Stimulated activated CD4-positive, alpha-beta T cell treated with anti-CD3 and anti-CD28 coated beads, Interleukin-4, amount 100 ng/mL, for 48 hours (primary cell): ENCODE measurements at places on chromosomes 5 and 9.
A peak's percentile ranks its signal among the peaks of the same experiment; 100 is the strongest.

- no peak for DNase-seq
Measured at GRCh38 chr9:124149992-124150391, 107.8 kb upstream of the NEK6 start.

- DNase-seq: no peak
Measured at GRCh38 chr5:67235399-67236110, 39.0 kb upstream of the CD180 start.

DNA sequence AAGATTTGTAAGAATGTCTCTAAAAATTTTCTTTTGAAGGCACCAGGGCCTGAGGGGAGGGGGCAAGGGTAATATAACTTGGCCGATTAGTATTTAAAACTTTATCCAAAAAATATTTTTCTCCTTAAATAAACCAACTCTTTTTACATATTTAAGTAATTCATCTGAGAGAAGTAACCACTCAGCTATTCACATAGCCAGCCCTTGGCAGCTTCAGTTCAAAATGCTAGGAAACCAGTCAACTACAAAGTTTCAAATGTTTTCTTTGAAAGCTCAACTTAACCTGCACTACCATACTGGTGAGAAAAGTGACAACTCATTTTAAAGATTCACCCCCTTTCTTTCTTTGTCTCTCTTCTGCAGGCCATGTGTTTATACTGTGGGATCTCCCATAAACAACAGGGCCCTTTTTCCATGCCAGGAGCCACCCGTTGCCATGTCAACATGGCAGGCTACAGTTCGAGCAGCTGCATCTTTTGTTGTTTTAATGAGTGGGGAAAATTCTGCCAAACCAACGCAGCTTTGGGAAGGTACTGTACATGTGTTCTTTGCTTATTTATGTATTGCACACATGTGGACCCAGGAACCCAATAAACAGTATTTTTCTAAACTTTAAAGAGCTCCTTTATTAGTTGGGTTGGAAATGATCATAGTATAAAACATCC, 46.3 kb downstream of the AOPEP start:
- DNase-seq: no peak

GRCh38 chr5:170296036-170296934, 1.3 kb downstream of the LCP2 start:
- DNase-seq: no peak

GRCh38 chr9:77215874-77216273, 38.5 kb downstream of the VPS13A start:
- DNase-seq: no peak

- DNase-seq: no peak
Measured at GRCh38 chr5:176441921-176442323, 6.3 kb upstream of the FAF2 start.

- DNase-seq: no peak
Measured at GRCh38 chr9:130111786-130112537, 58.3 kb downstream of the GPR107 start.

DNA sequence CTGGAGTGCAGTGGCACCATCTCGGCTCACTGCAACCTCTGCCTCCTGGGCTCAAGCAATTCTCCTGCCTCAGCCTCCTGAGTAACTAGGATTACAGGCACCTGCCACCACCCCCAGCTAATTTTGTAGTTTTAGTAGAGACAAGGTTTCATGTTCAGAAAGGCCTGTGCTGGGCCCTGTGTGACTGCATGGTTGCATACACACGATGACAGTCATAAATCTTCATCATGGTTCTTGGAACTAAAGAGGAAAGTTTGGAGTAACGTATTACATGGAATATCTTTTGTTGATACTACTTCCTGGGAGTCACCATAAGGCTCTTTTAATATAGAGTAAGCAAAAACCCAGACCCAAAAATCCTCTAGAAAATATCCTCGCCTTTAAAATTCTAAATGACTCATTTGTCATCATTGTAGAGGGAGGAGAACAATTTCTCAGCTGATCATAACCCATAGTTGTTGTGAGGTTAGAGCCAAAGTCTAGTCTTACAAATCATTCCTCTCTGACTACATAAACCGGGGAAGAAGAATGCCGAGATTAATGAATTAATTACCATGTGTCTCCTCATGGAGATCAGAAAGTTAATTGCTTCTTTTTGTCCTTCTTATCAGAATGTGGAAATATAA, 47.0 kb downstream of the KLF9 start:
- DNase-seq: no peak

DNA sequence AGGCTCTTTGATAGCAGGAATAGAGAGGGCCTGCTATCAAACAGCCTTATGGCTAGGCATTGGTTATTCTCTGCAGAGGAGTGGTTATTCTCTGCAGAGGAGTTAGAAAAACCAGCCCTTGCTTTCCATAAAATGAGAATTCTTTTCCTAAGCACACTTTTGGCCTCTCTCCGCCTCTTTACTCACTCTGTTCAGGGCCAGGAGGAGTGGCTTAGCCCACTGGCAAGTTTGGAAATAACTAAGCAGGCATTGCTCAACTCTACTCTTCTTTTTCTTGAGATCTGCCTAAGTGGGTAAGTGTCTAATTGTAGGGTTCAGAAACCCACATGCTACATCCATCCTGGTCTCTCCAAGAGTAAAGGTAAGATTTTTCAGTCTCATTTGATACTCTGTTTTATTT, 341.7 kb downstream of the KIAA0825 start:
- no peak for DNase-seq

DNA sequence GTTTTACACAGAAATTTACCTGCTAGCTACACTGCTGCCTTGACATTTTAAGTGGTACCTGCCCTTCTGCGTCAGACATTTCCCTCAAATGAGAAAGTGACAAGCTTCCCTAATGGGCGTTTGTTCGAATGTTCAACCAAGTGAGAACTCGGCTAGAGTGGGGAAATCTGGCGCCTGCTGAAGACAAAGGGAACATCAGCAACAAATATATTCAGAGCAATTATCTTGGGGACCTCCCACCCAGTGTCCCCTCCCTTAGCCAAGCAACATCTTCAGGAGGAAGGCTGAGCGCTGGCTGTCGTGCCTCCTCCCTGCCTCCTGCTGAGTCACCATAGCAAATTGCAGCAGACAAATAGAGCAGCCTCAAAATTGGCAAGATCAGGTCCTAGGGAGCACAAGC, 57.1 kb downstream of the MFAP3 start:
- DNase-seq: no peak

- DNase-seq: no peak
Measured at GRCh38 chr9:81759680-81760215, 70.4 kb upstream of the TLE1 start.

GRCh38 chr9:2675834-2676233, 41.5 kb upstream of the KCNV2 start:
- no peak for DNase-seq

DNA sequence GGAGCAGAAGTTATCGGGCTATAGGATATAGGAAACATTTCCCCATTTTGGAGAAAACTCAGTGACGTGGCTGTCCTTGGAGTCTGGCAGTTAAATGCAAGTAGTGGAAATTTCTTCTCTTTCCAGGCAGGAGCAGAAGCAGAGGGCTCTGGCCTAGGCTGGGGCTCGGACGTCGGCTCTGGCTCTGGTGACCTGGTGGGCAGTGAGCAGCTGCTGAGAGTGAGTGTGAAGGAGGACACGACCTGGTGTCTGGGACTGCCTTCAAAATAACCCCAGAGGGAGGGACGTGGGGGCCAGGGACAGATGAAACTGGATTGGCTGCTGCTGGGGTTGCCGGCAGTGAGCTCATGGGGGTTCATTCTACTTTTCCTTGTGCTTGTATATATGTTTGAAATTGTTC, 79.5 kb downstream of the COL15A1 start:
- DNase-seq: no peak

DNA sequence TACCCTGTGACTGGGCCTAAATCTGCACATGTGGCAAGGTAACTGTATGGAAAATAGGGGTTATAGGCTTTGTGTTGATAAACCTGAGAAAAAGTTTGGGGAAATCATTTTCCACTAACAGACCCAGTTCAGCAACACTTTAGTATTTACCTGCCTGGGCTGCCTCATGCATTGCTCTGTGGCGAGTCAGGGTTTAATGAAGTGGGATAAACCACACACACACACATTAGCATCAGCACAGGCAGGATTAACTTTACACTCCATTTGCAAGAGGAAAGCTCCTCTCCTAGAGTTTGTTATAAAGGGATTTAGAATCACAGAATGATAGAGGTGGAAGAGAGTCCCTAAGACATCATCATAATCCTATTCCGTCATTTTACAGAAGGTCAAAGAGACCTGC, 20.0 kb upstream of the ZCCHC7 start:
- no peak for DNase-seq

- no peak for DNase-seq
Measured at GRCh38 chr5:92470770-92471169, 1087.7 kb upstream of the ARRDC3 start.

DNA sequence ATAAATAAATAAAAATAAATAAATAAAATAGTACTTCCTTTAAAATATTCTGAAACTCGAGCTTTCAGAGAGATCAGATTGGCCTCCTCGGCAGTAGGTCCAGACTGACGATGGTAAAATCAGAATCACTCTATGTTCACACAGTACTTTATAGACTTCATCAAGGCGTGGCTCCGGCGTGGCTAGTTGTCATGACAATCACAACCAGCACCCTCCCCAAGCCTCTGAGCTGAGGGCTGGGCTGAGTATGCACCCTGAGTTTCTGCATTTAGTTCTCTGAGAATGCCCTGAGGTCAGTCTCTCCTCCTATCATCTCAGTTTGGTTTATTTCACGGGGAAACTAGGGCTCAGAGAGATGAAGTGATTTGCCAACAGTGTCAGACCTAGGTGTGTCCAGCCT, 43.3 kb upstream of the BARHL1 start:
- DNase-seq: no peak

GRCh38 chr5:113145757-113146387, 169.3 kb downstream of the DCP2 start:
- DNase-seq: no peak

DNA sequence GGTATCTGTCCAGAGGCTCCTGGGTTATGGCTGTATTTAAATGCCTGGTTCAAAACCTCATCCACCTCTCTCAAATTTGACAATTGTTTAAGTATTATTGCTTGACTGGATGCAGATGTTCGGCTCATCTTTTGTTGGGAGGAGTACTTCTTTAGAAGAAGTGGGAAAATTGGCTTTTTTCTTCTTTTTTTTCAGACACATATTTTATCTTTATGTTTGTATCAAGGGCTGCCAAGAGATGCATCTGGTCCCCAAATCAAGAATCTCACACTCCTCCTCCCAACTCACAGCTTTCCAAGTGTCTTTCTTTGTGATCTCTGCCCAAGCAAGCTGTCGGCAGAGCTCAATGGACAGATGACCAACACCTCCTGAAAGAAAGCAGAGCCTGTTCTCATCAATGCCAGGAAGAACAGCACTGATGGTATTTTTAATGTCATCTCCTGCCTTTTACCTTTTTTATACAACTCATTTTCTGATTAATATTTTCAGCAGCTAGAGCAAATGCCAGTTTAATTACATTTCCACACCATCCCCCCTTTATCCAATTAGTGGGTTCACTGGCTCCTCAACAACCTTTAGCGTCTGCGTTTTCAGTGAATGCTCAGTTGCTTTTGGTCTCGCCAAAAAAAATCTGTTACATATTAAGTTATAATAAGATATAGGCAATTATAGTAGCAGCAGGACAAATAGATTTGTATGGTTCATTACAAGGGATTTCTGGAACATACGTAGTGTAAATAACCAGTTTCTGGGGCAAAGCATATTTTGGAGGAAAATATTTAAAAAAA, 110.3 kb upstream of the SLIT3 start:
- no peak for DNase-seq

DNA sequence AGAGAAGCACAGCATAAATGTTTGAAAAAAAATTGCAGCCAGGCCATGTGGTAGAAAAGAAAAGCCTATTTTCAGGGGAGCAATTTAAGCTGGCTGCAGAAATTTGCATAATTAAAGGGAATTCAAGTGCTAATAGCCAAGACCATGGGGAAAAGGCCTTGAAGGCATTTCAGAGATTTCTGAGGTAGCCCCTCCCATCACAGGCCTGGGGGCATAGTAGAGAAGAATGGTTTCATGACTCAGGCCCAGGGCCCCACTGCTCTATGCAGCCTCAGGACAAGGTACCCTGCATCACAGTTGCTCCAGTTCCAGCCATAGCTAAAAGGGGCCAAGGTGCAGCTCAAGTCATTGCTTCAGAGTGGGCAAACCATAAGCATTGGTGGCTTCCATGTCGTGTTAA, 1416.0 kb downstream of the EFNA5 start:
- no peak for DNase-seq

DNA sequence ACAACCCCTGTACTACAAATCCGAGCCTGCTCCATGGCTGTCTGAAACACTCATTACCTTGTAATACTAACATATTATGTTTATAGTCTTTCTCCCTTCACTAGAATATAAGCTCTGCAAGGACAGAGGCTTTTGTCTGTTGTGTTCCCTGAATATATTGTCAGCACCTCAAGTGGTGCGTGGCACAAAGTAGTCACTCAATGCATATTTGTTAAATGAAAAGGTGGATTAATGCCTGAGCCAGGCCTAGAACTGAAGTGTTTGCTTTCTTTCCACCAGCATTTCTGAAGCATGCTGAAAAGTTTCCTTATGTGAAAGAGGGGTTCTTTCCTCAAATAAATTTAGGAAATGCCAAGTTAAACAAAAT, 36.3 kb downstream of the ELL2 start:
- DNase-seq: no peak

- DNase-seq: peak; percentile 48
Measured at GRCh38 chr9:84271531-84271900, 69.0 kb downstream of the SLC28A3 start.

GRCh38 chr5:75510417-75510835, 1.0 kb downstream of the CERT1 start:
- DNase-seq: no peak

GRCh38 chr5:169762338-169763095, 125.4 kb downstream of the DOCK2 start:
- no peak for DNase-seq

DNA sequence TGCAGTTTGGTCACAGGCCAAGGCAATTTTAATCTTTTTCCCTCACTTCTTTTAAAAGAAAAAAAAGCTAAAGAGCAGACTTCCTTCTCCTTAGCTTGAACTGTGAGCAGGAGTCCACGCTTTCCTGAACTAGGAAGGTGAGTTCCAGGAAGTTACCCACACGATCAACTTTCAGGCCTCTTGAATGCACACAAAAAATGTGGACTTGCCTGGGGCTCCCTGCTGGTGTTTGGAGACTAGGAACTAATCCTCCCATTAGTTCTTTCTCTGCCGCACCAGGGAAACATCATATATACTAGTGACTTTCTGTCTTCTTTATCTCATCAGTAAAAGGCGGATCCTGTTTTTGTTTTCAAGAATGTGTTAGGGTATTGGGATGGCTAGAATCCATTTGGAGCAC, 240.0 kb downstream of the GOLPH3 start:
- DNase-seq: no peak

GRCh38 chr9:15370466-15371447, 51.9 kb upstream of the SNAPC3 start:
- no peak for DNase-seq

DNA sequence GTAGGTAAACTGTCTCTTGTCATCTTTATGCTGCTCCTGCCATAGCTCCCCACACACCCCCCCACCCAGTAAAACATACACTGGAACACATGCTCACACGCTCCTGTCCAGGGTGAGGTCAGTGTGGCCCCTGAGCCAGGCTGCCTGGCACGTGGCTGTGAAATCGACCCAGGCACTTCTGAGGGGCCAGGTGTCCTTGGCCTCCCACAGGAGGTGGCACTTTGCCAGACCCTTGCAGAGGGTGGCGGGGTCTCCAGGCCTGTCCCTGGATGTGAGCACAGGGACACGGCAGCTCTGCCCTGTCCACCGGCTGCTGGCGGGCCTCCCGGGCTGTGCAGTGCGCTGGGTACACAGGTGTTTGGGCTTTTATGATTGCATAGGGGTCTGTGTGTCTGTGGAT, 10.0 kb upstream of the CRB2 start:
- no peak for DNase-seq
